Activated CD8-positive, alpha-beta memory T cell treated with anti-CD3 and anti-CD28 coated beads for 1 hour (primary cell): ENCODE measurements at places on chromosomes 12 and 14.

GRCh38 chr12:75481013-75481705 is 604 bp downstream of the GLIPR1 start:
- no peak for DNase-seq

DNA sequence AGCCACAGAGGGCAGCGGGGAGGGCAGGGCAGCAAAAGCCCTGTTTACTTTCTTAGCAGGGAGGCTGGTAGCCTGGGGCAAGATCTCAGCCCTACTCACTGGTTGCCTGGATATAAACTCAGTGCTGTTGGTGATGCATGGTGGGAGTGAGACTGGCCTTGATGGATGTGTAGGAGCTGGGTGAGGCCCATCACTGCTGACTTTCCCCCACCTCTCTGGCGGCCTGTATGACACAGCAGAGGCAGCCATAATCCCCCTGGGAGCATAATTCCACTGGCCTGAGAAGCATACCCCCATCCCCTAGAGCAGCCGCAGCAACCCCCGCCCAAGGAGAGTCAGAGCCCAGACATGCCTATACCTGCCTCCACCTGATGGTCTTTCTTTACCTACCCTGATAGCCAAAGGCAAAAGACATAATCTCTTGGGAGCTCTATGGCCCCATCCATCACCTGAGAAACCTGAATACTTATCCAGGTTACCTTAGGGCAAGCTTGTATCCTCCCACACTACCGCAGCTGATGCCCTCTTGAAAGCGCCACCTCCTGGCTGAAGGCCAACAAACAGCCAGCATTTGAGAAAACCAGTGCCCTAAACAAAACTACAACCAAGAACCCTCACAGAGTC is 59.3 kb downstream of the DNAI7 start:
- no peak for DNase-seq

DNA sequence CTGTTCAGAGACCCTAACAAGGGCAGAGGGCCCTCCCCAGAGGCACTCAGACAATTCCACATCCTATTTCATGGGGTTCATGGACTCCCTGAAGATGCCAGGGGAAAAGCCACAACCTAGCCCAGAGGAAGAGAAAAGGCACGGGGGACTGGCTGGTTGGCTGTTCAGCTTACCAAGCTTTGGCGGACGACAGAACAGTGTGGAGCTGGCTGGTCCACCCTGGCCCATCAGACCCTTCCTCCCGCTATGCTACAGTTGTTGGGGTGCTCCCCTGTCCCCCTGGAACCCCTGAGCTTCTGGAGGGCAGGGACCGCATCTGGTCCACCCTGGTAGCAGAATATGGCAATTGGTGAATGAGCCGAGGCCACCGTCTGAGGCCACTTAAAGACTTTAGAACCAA is 6.3 kb downstream of the TESC start:
- no peak for DNase-seq

GRCh38 chr12:113958108-113958507 is 8.0 kb downstream of the RBM19 start:
- no peak for DNase-seq

DNA sequence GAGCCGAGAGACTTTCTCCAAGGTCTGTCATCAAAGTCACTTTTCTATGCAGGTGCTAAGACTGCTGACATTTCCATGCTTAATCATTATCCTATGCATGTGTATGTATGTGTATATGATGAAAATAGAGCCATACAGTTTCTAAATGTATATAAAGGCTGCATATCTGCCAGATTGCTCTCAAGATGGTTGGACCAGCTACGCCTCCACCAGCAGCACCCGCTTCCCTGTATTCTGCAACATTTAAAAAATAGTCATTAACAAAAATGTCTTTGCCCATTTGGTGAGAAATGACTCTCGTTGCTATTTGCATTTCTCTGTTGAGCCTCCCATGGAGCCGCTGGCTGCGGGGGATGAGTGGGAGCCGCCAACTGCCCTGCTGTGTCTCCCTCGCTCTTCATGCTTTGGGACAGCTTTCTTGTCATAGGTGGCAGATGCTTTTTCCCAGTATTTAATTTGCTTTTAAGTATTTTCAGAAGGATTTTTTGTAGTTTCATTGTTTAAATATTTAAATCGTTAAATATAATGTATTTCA is 54.7 kb downstream of the DYNC1H1 start:
- DNase-seq: no peak

DNA sequence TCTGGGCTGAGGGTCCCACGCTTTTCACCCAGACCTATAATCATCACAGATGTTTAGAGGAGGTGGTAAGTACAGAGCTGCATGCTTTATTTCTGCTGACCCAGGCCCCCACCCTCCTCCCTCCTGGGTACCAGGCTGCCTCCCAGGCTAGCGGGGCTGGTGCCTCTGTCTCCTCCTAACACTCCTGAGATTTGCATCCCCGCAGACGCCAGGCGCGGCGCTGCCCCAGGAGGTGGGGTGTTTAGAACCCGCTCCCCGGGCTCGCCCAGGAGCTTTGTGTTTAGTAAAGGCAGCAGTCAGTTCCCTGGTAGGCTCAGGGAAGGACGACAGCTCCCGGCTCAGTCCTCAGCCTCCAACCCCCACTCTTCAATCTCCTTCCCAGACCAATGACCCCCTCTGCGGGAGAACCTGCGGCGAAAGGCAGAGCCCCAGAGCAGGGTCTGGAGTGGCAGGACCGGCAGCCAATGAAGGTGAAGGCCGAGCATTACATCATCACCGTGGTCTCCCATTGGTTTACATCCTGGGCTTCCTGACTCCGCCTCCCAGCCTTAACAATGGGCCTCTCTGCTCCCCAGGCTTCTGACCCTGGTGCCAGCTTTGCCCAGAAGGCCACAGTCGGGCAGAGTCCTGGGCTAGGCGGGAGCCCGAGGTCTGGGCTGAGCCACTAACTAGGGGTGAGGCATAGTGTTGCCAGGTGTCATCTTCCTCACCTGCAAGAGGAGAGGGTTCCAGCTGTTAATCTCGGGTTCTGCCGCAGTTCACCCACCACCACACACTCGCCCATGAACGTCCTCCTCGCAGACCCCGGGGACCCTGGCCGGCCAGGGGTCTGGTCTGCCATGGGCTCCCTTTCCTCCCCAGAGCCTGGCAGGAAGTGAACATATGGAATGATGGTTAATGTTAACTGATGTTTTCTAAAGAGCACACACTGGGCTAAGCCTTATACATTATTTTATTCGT is 57.5 kb downstream of the CALM1 start:
- no peak for DNase-seq

DNA sequence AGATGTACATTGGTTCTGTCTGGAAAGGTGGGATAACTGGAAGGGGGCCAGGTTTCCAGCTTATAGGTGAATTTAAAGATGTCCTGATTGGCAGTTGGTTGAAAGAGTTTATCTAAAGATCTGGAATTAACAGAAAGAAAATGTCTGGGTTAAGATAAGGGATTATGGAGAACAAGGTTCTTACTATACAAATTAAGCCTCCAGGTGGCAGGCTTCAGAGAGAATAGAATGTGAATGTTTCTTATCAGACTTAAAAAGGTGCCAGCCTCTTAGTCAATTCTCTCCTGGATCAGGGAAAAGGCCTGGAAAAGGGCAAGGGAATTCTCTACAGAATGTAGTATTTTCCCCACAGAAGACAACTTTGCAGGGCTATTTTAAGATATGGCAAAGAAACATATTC is 53.1 kb downstream of the CNTN1 start:
- DNase-seq: no peak

GRCh38 chr12:50246873-50247612 is 36.3 kb downstream of the LIMA1 start:
- no peak for DNase-seq

DNA sequence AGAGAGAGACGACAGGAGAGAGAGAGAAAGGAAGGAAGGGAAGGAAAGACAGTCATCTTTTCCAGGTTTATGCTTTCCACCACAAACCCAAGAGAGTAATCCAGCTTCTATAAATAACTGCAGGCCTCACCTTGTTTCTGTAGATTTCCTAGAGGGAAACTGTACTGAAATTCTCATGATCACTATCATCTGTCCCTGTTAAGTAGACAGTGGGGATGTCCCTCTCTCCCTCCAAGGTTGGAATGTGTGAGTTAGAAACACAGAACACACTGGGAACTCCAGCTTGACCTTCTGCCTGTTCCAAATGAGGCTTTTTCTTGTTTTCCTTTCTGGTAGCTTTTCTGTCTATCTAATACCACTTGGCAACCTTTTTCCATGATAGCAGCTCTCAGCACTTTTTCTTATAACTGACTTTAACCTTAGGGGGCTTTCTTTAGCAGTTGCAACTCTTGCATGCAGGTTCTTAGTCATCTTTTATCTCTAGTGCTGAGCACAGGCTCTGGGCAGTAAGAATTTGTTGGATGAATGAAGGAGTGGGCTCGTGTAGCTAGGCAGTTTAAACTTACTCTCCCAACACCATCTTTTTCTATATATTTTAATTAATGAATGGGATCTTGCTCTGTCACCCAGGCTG is 22.8 kb upstream of the FBXO33 start:
- no peak for DNase-seq

DNA sequence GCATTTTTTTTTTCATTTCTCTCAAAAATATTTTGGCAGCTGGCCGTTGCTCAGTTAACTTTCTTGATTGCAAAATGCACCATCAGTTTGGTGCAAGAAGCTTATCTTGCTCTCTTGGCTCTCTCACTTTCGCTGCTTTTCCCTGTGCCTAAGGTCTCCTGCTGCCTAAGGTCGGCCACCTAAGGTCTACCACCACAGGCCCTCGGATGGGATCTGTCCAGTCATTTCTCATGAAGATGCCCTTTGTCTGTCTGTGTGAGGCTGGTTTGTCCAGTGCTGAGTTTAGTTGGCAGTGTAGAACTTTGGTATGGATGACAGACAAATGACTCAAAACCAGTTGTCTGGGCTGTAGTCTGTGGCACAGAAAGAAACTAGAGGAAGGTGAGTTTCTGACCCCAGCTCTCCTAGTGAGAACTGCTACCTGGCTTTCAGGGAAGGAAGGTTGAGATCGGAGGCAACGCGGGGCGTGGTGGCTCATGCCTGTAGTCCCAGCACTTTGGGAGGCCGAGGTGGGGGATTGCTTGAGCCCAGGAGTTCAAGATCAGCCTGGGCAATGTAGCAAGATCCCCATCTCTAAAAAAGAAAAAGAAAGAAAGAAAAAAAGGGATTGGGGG is 2.6 kb downstream of the MLXIP start:
- DNase-seq: no peak

DNA sequence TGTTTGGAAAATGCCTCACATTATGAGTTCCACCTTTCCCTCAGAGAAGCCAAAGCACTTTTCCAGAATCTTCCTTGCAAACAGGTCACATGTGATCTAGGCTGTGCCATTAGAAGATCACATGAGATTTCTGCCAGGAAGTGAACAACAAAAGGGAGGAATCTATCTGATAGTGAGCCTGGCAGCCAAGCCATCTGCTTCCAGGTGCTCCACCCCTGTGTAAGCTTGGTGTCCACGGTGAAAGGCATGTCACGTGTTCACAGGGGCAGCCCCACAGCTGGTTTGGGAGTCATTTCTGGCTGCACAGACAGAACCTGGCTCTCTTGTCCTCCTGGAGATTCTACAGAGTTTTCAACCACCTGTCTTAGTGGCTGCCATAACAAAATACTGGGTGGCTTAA is 3.5 kb upstream of the KSR2 start:
- no peak for DNase-seq

GRCh38 chr12:89472508-89472907 is 52.1 kb downstream of the GALNT4 start:
- no peak for DNase-seq

DNA sequence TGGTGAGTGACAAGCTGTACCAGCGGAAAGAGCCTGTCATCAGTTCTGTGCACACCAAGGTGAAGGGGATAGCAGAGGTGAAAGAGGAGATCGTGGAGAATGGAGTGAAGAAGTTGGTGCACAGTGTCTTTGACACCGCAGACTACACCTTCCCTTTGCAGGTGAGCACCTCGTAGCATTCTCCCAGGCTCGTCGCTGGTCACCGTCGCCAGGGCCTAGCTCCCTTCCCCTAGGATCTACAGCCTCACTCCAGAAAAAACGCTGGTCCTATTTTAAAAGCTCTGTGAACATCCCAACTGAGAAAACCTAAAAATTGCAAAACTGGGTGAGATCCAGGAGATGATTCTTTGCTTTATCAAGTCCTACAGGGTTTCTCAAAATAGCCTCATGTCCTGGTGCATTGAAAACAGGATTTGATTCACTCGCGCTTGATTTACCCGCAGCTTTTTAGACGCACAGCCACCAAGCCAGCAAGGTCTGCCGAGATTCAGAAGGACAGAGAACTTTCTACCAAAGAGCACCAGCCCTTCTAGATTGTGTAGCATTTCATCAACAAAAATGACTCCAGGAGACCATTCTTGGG is 22.2 kb downstream of the P2RX7 start:
- DNase-seq: no peak

DNA sequence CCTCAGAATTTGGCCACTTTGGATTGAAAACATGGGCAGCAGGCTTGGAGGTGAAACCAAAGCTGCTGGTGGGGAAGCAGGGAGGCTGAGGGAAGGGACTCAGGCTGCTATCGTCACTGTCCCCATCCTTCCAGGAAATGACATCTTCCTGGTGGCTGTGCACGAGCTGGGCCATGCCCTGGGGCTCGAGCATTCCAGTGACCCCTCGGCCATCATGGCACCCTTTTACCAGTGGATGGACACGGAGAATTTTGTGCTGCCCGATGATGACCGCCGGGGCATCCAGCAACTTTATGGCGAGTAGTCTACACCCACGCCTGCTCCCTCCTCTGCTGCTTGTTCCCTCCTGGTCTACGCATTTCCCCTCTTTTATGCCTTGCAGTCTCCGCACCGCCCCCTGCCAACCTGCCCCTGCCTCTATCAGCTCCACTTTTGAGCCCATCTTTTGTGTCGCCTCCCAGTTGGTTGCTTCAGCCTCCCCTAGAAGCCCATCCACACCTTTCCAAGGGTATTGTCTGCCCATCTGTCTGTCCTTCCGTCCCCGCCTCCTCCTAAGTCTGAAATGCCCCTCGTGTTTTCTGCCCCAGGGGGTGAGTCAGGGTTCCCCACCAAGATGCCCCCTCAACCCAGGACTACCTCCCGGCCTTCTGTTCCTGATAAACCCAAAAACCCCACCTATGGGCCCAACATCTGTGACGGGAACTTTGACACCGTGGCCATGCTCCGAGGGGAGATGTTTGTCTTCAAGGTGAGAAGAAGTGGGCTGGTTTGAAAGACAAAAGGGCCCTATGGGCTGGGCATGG is 6.9 kb downstream of the MMP14 start:
- no peak for DNase-seq

DNA sequence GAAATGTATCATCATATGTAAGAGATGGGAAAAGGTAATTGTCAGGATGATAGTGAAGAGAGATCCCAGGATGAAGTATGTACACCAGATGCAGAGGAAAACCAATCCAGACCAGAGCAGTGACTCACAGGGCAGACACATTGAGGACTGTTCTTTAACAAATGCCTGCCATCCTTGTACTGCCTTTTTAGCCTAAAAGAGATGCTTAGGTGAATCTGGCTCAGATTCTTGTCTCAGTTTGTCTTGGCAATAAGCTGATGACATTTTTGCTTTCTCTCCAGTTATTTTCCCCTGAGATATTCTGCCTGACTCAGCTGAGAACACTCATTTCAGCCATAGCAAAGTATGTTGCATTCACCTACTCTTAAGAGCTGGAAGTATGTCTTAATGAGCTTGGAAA is 405.3 kb upstream of the USP15 start:
- DNase-seq: no peak
